ENCODE measurements at places on chromosomes 2 and 18.

- DNase-seq: no peak
Measured at GRCh38 chr18:21664069-21664468, 40.5 kb downstream of the ABHD3 start.

- DNase-seq: no peak
Measured at GRCh38 chr2:222930862-222931261, 70.0 kb downstream of the ACSL3 start.

DNA sequence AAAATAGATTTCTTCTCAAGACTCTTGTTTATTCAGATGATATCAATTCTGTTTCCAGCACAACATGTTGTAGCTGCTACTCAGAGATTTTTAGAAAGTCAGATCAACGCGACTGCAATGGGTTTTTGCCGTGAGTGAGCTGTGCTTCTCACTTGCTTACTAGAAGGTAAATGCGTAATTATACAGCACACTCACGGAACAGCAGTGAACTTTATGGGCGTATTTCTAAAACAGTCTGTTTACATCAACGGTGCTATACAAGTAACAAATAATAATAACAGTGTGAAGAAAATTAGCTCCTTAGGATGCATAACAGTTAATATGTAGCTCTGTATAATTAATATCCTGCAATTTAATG, 533.6 kb downstream of the RNF144A start:
- DNase-seq: no peak

DNA sequence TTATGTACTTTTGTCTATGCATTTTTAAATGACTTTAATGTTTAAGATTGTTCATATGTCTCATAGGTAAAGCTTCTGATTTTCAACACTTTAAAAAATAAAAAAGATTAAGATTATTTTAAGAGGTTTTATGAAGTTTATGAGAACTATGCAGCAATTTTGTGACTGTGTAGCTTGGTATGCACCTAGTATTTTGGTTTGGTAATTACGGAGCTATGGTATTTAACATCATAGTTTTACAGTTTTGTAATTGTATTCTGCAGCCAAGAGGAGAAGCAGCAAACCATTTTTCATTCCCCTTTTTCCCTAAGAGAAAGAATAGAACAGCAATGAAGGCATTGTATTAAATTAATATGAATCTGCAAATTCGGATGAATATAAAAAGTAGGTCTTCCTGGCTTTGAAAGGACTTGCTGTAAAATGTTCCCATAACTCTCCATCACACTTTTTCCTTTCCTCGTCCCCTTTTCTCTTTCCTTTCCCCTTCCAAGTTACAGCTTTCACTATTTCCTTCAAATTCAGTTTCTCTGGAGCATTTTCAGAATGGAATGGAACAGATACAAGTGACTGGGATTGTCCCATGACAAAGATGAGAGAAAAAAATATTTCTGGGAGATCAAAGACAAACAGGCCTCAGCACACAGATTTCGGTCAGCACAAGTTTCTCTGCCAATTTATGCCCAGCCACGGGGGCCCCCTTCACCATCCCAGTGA, 26.1 kb upstream of the PIEZO2 start:
- DNase-seq: no peak

- DNase-seq: no peak
Measured at GRCh38 chr2:100796499-100797100, 23.3 kb upstream of the NPAS2 start.

GRCh38 chr2:150204451-150204850, 283.0 kb downstream of the RND3 start:
- no peak for DNase-seq

DNA sequence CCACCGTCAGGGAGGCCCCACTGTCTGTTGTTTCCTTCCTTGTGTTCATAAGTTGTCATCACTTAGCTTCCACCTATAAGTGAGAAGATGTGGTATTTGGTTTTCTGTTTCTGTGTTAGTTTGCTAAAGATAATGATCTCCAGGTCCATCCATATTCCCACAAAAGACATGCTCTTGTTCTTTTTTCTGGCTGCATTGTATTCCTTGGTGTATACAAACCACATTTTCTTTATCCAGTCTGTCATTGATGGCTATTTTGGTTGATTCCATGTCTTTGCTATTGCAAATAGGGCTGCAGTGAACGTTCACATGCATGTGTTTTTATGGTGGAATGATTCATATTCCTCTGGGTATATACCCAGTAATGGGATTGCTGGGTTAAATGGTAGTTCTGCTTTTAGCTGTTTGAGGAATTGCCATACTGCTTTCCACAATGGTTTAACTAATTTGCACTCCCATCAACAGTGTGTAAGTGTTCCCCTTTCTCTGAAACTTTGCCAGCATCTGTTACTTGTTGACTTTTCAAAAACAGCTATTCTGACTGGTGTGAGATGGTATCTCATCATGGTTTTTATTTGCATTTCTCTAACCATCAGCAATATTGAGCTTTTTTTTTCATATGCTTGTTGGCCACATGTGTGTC, 156.6 kb upstream of the NOSTRIN start:
- DNase-seq: no peak

DNA sequence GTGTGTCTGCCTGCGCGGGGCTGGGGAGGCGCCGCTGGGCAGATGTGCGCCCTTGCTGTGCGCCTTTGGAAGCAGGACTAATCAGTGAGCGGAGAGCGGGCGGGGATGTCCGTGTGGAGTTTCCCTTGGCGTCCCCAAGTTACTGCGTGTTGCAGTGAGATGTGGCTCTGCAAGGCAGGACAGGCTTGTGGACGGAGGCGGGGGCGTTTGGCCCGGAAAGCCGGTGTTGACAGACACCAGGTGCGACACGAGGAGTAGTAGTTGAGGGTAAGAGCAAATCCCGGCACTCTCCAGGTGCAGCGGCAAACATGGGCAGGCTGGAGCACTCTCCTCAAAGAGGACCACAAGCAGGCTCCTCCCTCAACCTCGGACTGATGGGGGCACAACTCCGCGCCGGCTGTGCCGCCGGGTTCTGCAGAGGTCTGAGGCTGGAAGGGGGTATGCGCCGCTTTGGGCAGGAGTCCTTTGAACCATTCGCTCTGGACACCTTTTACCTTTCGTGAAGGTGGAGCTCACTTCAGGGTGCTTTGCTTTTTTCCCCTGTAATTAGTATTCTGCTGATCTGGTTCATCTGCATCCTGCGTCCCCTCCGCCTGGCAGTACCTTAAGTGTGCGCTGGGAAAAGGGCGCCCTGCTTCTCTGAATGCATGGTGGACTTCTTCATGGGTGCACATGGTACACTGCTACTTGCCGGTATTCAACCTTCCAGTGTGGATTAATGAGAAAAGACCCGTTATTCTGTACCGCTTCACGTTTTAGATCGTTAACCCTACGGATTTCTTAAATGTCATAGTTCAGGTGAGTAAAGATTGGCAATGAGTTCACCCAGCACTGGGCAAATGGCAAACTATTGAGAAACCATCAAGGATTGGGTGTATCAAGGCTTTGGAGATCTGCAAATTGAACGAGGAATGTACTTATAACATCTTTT, 608 bp downstream of the CDH7 start:
- no peak for DNase-seq

- no peak for DNase-seq
Measured at GRCh38 chr2:136306836-136307235, 188.9 kb upstream of the CXCR4 start.

DNA sequence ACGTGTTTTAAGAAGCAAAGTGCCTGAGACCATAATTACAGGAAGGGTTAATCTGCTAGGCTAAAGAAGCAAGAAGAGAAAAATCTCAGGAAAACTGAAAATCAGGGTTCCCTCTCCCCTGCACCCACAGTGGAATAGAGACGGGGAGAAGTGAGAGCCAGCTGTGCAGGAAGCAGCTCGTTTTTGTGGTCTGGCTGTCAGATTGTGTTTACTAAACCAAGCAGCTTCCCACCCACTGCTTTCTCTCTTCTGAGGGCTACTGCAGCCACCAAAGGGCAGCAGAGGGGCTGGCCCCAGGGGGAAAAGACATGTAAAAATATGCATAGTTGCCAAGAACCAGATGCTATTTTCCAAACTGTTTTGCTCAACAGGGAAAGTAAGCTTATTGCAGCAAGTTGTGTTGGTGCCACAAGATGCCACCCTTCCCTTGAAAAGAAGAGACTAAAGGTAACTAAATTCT, 72.6 kb upstream of the THUMPD2 start:
- DNase-seq: peak; percentile 32

- no peak for DNase-seq
Measured at GRCh38 chr2:99881901-99882591, 260.3 kb downstream of the AFF3 start.

GRCh38 chr18:816869-817268, 4.8 kb upstream of the YES1 start:
- no peak for DNase-seq

DNA sequence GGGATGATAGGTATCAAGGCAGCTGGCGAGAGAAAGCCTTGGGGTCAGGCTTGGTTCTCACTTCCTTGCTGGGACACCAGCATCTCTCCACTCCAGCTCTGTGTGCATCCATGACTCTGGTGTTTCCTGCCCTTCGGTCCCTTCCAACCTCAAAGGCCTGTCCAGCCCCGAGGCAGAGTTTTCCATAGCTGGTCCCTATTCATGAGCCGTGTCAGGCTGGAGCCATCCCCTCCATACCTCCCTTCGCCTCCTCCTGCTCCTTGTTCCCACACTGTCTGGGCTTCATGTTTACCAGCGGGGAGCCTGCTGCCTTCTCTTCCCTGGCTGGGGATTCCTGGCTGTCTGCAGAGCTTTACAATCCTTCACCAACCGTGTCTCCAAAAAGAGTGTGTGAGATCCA, 51.2 kb downstream of the DYSF start:
- no peak for DNase-seq

- DNase-seq: no peak
Measured at GRCh38 chr2:111186933-111187332, 66.2 kb downstream of the BCL2L11 start.

GRCh38 chr18:48293954-48294898, 115.0 kb downstream of the ZBTB7C start:
- DNase-seq: no peak

DNA sequence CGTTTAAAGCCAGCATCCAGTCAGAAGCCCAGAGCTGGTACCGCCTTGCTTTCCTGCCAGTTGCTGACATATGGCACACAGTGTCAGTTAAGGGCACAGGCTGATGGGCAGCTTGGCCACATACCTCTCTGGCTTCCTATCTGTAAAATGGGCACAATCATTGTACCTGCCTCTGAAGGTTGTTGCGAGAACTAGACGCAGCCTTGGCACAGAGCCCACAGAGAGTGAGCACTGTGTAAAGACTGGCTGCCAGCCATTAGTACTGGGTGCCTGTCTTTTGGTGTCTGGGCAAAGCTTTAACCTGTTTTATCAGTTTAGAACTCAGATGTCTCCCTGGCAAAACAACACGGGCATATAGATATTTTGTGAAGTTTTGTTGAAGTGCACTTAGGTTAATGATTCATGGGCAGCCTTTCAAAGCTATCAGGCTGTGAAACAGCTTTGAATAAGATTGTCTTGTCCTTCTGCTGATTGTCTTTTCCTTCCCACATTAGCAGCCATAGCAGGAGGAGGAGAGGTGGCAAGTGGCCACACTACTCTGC, 269.5 kb downstream of the NEDD4L start:
- no peak for DNase-seq

- DNase-seq: no peak
Measured at GRCh38 chr2:8550481-8550880, 131.4 kb upstream of the ID2 start.

DNA sequence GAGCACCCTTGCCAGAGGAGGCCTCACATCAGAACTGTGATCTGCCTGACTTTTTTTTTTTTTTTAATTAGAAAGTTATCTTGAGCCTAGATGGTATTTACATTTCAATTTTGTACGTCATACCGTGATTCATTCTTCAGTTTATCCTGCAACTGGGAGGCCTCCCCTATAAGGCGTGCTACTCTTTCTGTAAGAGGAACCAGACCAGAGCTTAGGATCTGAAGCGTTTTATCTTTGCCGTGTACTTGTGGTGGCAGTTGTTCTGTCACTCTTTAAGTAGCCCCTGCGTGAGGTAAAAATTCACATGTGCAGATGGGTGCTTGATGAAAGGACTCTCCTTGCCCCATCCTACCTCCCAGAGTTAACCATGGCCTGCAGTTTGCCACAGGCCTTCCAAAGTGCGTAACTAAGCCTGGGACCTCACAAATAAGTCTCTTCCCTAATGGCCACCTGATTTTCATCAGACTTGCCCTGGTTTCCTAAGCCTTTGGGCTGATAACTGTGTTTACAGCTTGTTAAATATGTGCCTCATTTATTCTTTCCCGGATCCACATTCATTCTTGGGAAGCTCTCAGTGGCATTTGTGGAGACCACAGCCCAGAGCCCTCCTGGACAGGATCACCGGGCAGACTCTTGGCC, 96.0 kb downstream of the MTCL1 start:
- DNase-seq: no peak

GRCh38 chr18:23203891-23204432, 68.7 kb downstream of the CABLES1 start:
- DNase-seq: no peak

- no peak for DNase-seq
Measured at GRCh38 chr2:207321514-207321913, 155.8 kb upstream of the KLF7 start.

DNA sequence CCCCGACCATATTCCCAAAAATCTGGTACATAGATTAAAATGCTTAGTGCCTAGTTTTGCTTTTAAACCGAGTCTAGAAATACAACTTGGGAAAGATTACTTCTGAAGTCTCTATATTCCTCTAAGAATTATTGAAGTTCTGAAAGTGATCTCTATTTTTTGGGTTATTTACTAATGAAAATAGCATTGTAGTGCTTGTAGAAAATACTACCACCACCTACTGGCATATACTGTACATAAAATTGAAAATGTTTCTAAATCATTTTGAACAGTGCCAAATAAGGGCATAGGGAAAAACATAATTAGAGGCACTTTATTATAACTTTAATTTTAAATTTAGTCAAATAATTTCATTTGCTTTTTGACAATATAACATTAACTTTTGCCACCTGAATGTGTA, 1399.6 kb upstream of the ZEB2 start:
- no peak for DNase-seq

DNA sequence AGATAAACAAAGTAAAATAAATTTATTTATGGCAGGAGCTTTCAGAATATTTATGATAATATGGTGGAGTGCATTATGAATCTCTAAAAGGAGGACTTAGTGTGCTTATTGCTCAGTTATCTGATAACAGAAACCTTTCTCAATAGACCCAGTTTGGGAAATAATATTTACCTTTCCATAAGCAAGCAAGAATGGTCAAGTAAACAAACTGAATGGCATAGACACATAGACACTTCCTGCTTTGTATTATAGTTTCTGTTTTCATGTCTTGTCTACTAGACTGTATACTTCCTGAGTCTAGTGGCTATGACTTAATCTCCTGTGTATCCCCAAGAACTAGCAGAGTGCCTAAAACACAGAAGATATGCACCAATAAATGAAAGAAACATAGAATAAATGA, 87.8 kb downstream of the UPP2 start:
- DNase-seq: no peak

- DNase-seq: peak; percentile 79
Measured at GRCh38 chr2:233152541-233152940, 92.4 kb downstream of the INPP5D start.

GRCh38 chr2:174198846-174199564, 49.3 kb downstream of the OLA1 start:
- DNase-seq: no peak

DNA sequence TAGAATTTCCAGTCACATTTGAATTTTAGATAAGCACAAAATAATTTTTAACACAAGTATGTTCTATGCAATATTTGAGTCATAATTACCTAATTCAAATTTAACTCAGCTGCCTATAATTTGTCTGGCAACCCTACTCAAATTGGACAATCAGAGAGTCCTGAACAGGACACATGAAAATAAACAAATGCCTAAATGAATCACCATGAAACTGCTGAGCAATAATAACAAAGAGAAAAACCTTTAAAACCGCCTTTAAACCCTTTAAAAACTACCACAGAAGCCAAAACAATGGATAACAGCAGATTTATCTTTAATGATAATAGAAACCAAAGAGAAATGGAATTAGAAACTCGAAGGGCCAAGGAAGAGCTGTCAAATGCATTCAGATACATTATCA, 39.5 kb downstream of the ARL4C start:
- no peak for DNase-seq

All from heart left ventricle (tissue), 16 donors.